GDM1 (cell line): ENCODE measurements at places on chromosomes 2 and 18.

DNA sequence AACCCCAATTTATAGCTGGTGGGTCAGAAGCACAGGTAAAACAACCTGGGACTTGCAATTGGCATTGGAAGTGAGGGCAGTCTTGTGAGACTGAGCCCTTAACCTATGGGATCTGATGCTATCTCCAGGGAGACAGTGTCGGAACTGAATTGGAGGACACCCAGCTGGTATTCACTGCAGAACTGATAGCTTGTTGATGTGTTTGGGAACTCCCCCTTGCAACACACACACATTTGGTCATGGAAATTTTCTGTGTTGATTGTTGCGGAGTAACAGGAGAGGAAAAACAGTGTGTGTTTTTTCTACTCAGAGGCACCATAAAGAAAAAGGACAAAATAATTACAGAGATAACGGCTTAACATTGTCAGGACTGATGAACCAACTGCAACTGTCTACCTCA, 16.1 kb downstream of the TPGS2 start:
- no peak for DNase-seq

GRCh38 chr18:45688833-45689232, 35.1 kb upstream of the SLC14A1 start:
- DNase-seq = no peak

DNA sequence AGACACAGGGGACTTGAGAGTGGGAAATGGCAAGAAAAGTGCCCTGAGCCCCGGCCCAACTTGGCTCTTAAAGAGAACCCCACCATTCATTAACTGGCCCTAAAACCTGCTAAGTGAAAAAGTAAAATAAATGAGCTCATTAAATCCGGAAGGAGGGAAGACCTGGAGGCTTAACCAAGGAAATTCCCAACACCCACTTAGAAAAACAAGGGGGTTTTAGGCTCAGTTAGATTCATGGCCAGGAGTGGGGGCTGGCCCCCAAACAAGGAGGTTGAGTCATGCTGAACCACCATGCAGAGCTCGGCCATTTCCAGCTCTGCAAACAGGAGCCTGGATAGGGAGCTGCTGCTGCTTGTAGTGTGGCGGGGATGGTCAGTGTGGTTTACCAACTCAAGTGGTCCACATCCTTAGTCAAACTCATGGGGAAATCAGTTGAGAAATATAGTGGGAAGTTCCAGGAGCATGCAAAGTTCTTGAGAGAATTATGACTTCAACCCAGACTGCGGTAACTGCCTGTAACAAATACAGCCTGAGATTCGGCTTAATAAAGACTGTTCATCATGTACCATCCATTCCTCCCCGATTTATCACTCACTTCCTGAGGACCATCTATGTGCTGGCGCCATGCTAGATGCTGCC, 39.7 kb upstream of the MRPL19 start:
- no peak for DNase-seq

DNA sequence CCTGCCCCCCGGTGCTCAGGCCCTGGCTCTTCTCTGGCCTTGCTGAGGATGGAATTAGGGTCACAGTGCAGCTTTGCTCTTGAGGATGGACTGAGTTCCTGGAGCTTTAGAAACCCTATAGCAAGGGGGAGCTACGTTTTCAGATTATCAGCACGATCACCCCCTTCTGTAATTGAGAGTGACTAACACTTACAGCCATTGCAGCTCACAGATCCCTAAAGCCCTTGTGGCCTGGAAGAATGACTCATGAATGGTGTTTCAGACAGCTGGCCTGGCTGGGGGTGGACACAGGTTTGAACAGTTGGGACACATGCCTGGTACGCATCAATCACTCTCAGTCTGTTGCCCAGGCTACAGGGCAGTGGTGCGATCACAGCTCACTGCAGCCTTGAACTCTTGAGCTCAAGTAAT, 79.7 kb upstream of the IGFBP5 start:
- DNase-seq = no peak

GRCh38 chr2:112077814-112078213, 22.7 kb downstream of the TMEM87B start:
- no peak for DNase-seq

- DNase-seq = no peak
These were observed 31.6 kb downstream of the GBX2 start for GRCh38 chr2:236136538-236136937.

- no peak for DNase-seq
These were observed 86.0 kb downstream of the RHOB start for GRCh38 chr2:20532634-20533437.

- no peak for DNase-seq
These were observed 5.7 kb upstream of the CELF4 start for GRCh38 chr18:37571266-37571665.

DNA sequence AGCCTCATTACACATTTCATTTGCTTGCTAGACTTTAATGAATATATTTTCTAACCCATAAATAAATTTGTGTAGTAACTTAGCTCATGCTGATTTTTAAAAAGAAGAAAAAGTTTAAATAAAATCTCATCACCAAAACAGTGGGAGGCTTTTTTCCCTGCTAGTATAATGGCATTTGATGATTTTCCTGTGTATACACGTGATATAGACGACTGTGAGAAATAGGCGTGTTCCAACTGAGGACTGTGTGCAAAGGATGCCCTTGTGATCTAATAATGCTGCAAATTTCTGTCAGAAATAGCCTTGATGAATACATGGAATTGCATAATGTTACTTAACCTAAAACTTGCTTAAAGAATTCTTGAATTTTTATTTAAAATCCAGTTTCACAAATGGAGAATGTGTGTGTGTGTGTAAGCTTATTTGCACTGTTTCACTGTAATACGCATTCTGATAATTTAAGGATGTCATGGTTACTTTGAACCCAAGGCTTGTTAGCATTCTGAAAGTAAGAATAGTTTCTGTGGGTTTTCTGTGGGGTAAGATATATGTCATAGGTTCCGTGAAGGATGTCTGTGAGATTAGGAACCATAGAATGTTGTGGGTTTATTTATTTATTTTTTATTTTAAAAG, 178.0 kb downstream of the DLGAP1 start:
- no peak for DNase-seq

GRCh38 chr2:40439473-40439872, 12.4 kb downstream of the SLC8A1 start:
- no peak for DNase-seq

- no peak for DNase-seq
These were observed 103.1 kb downstream of the TLK1 start for GRCh38 chr2:171057575-171057974.

DNA sequence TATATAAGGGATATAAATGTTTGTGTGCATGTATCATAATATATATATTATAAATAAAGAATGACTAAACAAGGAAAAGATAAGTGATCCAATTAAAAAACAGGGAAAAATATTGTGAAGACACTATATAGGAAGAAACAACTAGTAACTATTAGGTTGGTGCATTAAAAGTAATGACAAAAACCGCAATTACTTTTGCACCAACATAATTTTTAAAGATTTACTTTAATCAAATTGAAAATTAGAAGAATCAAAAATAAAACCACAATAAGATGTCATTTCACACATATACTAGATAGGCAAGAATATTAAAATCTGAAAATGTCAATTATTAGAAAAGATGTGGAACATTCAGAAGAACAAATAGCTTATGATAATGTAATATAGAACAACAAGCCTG, 595.9 kb downstream of the KCNJ3 start:
- DNase-seq = no peak

- DNase-seq = no peak
These were observed 26.8 kb upstream of the IL1RL1 start for GRCh38 chr2:102284611-102285010.

- DNase-seq = no peak
These were observed 4.0 kb downstream of the TSGA10 start for GRCh38 chr2:99150706-99151105.

DNA sequence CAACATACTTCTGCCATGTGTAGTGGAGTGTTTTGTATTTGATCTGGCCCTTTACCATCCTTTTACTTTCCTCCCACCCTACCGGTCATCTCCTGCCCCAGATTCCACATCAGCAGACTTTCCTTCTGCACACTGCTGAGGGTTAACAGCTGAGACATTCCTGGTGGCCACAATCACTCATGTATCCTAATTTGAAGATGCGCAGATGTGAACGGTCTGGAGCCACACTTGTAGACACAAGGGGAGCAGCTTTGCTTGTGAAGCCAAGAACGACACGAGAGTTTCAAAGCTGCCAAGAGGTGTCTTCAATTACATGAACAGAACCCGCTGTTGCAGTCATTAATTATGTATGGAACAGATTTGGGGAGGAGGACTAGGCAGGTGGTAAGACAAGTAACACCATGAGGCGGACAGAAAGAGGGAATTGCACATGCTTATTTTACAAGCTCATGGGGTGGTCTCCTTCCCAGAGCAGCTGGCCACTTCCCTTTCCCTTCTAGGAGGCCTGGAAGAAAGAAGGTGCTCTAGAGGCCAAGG, 260.7 kb upstream of the KLHL29 start:
- no peak for DNase-seq

- no peak for DNase-seq
These were observed at the start of gene AOX1 for GRCh38 chr2:200585730-200586643. Gene AOX1, plus strand, starts transcription at chr2:200586014. Its CDS starts 95 bp downstream, at chr2:200586109.

- DNase-seq = no peak
These were observed 49.9 kb upstream of the PNPT1 start for GRCh38 chr2:55743583-55743982.

- DNase-seq = no peak
These were observed 10.7 kb upstream of the IL1RL2 start for GRCh38 chr2:102176172-102176571.
